Lower lobe of right lung (tissue), 2 donors: ENCODE measurements at places on chromosomes 11 and 22. TPM values are rescaled to one million over a fixed set of nuclear protein-coding genes. Genes with fewer than 3 reads are reported as not detected.

PGR gene
- total RNA-seq, result 1.9 TPM

DNA sequence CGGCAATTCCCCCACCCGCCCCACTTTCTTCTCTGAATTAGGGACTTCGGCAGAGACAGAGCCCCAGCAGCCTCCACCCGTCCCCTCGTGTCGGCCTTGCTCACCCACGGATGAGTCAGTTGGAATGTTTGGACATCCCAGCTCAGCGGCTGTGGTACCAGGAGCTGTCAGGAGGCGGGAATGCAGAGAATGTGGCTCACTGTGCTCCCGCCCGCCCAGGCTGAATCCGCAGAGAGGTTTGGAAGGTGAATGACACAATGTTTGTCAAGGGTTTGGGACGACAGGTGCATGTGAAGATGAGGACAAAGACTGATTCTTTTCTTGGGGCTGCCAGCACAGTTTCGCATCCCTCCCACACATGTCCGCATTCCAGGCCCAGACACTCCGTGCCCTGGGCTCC lies 39.6 kb downstream of the LIF start:
- H3K27ac ChIP-seq, result peak overlapping the region; percentile 76
- H3K27me3 ChIP-seq, result no peaks in the 10 kb centered on the region
- peaks cover 59% of the 10 kb centered on the region for H3K4me1 ChIP-seq

DNA sequence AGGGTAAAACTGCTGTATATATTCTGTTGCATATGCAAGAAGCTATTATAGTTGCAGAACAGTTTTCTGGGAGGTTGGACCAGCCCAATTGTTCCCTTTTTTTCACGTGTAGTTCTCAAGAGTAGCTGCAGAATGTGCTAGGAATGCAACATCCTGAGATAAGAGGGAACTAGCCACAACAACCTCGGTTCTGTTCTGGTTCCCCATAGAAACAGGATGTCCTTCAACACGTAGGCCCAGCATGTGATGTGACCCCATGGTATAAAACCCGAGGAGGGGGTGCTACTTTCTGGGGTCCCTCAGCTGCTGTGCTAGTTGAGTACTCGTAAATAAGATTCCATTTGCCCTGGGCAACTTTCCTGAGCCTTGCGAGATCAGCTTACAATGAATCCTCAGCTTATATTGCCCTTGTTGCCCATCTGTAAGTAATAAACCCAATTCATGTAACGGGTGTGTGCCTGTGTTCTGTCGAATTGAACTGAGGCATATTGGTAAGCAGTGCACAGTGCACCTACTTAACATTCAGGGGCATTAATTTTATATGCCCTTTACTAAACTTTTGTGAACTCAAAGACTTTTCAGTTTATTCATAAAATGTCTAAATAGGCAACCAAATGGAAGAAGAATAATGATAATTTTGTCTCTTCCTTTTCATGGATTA lies 23.0 kb upstream of the TRAF6 start:
- no peak overlapping the region for H3K27ac ChIP-seq
- no peaks in the 10 kb centered on the region for H3K36me3 ChIP-seq
- no peak overlapping the region for H3K4me3 ChIP-seq
- no peaks in the 10 kb centered on the region for H3K27me3 ChIP-seq

- H3K36me3 ChIP-seq, result peaks cover 23% of the 10 kb centered on the region
- no peak overlapping the region for H3K27ac ChIP-seq
- no peak overlapping the region for H3K4me3 ChIP-seq
- H3K27me3 ChIP-seq, result no peaks in the 10 kb centered on the region
- no peak for DNase-seq
Measured at GRCh38 chr11:102447193-102447592, 5.4 kb downstream of the TMEM123 start.

- H3K4me3 ChIP-seq, result no peak overlapping the region
- DNase-seq, result no peak
- H3K27ac ChIP-seq, result peak overlapping the region; percentile 29
- H3K27me3 ChIP-seq, result no peaks in the 10 kb centered on the region
- H3K4me1 ChIP-seq, result peaks cover 36% of the 10 kb centered on the region
Measured at GRCh38 chr11:46491661-46492330, 100.2 kb upstream of the CHRM4 start.

OR51G1 gene
- not detected for total RNA-seq

GRCh38 chr11:32829157-32829679 lies 509 bp upstream of the PRRG4 start:
- peak overlapping the region; percentile 84 for H3K27ac ChIP-seq
- no peak for DNase-seq
- H3K36me3 ChIP-seq, result peaks cover 6% of the 10 kb centered on the region
- peaks cover 8% of the 10 kb centered on the region for H3K4me1 ChIP-seq
- H3K27me3 ChIP-seq, result no peaks in the 10 kb centered on the region
- peak overlapping the region; percentile 86 for H3K4me3 ChIP-seq

GRCh38 chr22:44347549-44347948 lies 34.8 kb upstream of the SHISAL1 start:
- H3K27ac ChIP-seq, result no peak overlapping the region
- H3K27me3 ChIP-seq, result peaks cover 11% of the 10 kb centered on the region
- H3K4me1 ChIP-seq, result no peaks in the 10 kb centered on the region
- H3K4me3 ChIP-seq, result no peak overlapping the region
- DNase-seq, result no peak
- H3K36me3 ChIP-seq, result no peaks in the 10 kb centered on the region

DNA sequence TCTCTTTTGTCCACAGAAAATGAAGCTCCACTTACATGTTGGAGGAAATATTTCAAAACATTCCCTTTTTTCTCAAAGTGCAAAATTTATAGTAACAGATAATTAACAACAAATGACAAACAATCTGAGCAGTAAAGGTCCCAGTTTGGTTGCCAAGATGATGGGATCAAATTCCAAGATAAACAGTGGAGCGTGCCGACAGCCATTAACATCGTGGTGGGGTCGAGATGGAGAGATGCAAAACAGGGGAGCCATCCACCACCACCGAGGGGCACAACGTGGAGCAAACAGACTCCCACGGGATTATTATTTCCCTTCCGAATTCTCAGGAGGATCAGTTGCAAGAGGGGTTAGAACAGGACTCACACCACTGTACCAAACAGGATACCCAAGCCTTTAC lies 17.2 kb downstream of the MPPED2 start:
- H3K4me1 ChIP-seq, result no peaks in the 10 kb centered on the region
- no peak overlapping the region for H3K27ac ChIP-seq
- no peak for DNase-seq
- no peaks in the 10 kb centered on the region for H3K27me3 ChIP-seq

PLA2G3 gene
- total RNA-seq, result 5.0 TPM

- H3K4me1 ChIP-seq, result no peaks in the 10 kb centered on the region
- no peak for DNase-seq
- no peaks in the 10 kb centered on the region for H3K27me3 ChIP-seq
- no peak overlapping the region for H3K27ac ChIP-seq
- H3K4me3 ChIP-seq, result no peak overlapping the region
Measured at GRCh38 chr22:17601031-17601430, 27.5 kb downstream of the ATP6V1E1 start.

GRCh38 chr22:27352426-27352825 lies 449.1 kb downstream of the MN1 start:
- no peak for DNase-seq
- no peak overlapping the region for H3K27ac ChIP-seq
- H3K4me1 ChIP-seq, result no peaks in the 10 kb centered on the region
- H3K36me3 ChIP-seq, result no peaks in the 10 kb centered on the region
- H3K4me3 ChIP-seq, result no peak overlapping the region
- H3K27me3 ChIP-seq, result peaks cover 6% of the 10 kb centered on the region

- H3K27ac ChIP-seq, result no peak overlapping the region
- no peaks in the 10 kb centered on the region for H3K27me3 ChIP-seq
- DNase-seq, result no peak
- no peaks in the 10 kb centered on the region for H3K36me3 ChIP-seq
- peaks cover 74% of the 10 kb centered on the region for H3K4me1 ChIP-seq
Measured at GRCh38 chr11:10670099-10670498, 23.5 kb downstream of the IRAG1 start.

CLDN5 gene
- 213 TPM for total RNA-seq

MYO18B gene
- not detected for total RNA-seq

GRCh38 chr11:17602105-17603001 lies 55.3 kb downstream of the OTOG start:
- H3K27ac ChIP-seq, result no peak overlapping the region
- no peak overlapping the region for H3K4me3 ChIP-seq
- H3K4me1 ChIP-seq, result no peaks in the 10 kb centered on the region
- no peaks in the 10 kb centered on the region for H3K36me3 ChIP-seq

SCN4B gene
- total RNA-seq, result 6.0 TPM

PATE2 gene
- total RNA-seq, result not detected
